ENCODE measurements at places on chromosomes 2 and 18.

DNA sequence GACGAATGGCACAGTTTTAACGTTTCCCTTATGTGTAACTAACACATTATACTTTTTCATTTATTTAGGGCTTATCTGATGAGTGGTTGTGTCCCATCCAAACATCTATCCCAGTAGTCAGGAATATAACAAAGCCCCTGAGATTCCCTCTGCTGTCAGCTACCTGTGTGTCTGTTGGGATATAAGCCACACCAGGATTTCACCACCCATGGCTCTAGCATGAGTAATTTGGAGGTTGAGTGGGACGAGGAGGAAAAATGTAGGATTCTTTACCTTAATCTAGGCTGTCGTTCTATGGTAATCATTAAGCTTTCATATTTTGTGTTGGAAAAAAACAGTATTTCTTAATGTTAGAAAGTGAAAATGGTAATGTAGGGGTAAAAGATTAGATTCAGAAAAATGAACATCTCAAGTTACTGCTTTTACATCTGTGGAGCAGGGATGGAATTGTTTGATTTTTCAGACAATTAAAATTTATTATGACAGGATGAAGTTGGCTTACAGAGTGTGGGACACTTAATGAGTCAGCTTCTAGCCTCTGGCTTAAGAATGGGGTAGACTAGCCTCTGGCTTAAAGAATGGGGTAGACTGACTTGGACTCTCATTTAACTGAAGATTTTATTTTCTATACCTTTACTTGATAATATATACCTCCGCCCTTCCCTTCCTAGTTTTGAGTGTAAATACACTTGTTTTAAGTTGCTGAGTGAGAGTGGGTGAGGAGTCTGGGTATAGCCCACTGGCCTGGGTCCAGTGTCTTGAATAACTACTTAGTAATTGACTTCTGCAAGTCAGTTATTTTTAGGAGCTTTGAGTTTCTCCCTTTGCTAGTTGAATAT, 88.5 kb upstream of the RANBP2 start:
- DNase-seq = no peak

GRCh38 chr18:23943903-23944624, 70.5 kb upstream of the TTC39C start:
- no peak for DNase-seq

DNA sequence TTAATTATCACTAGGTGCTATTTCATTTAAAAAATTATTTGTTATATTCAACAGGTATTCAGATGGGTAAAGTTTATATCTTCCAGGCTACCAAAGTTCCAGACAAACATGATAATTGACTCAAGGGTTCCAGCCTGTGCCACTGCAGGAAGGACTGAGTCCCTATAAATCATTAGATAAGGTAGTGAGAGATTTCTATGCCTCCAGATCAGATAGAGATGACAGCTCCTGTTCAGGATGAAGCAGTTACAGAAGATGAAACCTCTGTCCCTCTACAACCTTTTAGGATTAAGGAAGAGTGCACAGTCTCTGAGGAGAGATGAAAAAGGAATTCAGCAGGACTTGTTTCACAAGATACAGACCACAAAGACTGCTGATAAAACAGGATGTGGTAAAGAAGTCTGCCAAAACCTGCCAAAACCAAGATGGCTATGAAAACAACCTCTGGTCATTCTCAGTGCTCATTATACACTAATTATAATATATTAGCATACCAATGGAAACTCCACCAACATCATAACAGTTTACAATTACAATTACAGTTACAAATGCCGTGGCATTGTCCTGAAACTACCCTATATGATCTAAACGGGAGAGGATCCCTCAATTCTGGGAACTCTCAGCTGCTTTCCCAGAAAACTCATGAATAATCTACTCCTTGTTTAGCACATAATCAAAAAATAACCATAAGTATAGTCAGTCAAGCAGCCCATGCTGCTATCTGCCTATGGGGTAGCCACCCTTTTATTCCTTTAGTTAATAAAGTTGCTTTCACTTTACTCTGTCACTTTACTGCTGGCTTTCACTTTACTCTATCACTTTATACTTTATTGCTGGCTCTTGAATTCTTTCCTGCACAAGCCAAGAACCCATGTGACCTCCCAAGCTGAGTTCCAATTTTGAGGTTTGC, 288.5 kb downstream of the PDE11A start:
- no peak for DNase-seq

GRCh38 chr18:63099848-63100629, 219.5 kb downstream of the BCL2 start:
- no peak for DNase-seq

- DNase-seq = no peak
Measured at GRCh38 chr18:6666012-6666685, 63.4 kb upstream of the ARHGAP28 start.

DNA sequence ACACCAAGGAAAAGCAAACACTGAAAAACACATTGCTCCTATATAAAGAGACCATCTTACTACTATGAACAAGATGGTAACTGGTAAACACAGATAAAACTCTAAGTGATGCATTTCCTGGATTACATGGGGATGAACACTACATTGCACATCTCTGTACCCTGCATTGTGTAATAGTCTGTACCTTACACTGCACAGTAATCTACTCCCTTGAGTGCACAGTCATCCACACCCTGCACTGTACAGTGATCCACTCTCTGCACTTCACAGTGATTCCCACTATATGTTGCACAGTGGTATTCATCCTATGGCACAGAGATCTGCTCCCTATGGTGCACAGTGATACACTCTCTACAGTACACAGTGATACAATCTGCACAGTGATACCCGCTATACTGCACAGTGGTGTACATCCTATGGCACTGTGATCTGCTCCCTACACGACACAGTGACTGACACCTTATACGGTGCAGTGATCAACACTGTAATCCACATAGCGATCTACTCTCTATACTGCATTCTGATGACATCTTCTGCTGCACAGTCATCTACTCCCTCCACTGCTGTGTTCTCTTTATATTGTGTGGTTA, 462.2 kb upstream of the RGPD4 start:
- no peak for DNase-seq

GRCh38 chr2:65566617-65567016, 134.2 kb upstream of the SPRED2 start:
- no peak for DNase-seq

DNA sequence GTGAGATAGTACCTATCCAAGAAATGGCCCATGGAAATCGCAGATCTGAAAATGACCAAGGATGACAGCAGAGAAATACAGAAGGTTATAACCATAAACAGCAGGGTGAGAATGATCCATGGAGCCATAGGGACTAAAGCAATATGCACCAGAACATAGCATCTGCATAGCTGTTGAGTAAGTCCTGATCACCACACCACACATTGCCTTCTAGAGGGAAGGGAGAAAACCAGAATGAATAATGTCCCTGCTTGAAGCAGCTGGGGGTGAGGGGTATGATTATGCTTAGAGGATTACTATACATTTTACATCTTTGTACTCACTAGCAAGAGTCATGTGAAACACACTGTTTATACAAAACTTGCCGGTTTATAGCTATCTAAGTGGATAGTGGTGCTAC, 350.4 kb downstream of the MBD2 start:
- no peak for DNase-seq

GRCh38 chr2:131657895-131658768, 130.4 kb downstream of the CCDC74A start:
- DNase-seq = no peak

- DNase-seq = no peak
Measured at GRCh38 chr18:39491408-39491807, 1925.8 kb upstream of the CELF4 start.

DNA sequence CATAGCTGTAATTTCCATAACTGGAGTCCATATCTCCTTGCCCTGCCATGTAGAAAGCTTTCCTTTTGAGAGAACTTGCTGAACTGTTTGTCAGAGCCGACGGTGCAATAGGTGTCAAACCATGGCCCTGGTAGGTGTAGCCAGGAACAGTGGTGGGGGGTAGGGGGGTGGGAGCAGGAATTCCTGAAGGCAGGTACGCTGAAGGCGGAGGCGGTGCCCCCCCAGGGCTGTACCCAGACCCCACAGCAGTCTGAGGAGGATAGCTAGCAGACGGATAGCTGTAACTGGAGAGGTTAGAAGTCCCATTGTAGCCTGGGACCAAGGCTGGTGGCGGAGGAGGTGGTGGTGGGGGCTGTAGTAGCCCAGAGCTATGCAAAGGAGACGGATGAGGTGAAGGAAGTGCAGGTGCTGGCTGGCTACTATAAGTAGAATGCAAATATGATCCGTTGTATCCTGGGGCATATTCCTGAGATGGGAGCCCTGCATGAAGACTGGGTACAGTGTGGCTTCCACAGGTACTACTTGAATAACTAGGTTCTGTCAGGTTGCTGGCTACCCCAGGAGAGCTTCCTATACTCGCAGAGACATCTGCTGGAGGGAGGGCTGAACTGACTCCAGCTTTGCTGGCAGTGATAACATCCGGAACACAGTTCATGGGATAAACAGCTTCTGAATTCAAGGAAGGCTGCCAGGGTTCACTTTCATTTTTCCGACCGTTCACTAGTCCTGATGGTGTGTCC, 124.8 kb downstream of the FIGN start:
- DNase-seq = no peak

- no peak for DNase-seq
Measured at GRCh38 chr2:125643128-125643527, 1012.8 kb upstream of the GYPC start.

- DNase-seq = no peak
Measured at GRCh38 chr2:105125920-105126319, 88.1 kb downstream of the MRPS9 start.

DNA sequence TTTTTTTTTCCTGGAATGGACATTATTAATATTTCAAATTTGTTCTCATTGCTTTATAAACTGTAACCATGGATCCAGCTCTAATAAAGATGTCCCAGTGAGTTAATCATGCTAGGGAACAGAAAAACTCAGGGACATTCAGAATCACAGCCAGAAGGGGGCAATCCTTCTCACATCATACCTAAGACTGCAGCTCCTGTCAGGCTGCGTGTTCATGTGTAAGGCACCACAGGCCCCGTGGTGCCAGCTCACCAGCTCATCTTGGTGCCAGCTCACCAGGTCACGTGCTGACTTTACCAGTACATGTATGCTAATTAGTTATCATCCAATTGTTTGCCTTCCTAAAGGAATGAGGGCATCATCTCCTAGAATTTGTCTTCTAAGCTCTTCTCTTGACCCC, 84.7 kb upstream of the NEDD4L start:
- DNase-seq = no peak

GRCh38 chr2:191287820-191288219, 42.6 kb downstream of the MYO1B start:
- DNase-seq = no peak

GRCh38 chr2:45497355-45497754, 113.7 kb downstream of the SRBD1 start:
- no peak for DNase-seq

- DNase-seq = no peak
Measured at GRCh38 chr18:31778391-31778950, 17.8 kb upstream of the SLC25A52 start.
